Midbrain (tissue), 1 donor: ENCODE measurements at places on chromosomes 12 and 14.

- DNase-seq: no peak
Observed at GRCh38 chr12:26162905-26163304, 32.5 kb upstream of the SSPN start.

DNA sequence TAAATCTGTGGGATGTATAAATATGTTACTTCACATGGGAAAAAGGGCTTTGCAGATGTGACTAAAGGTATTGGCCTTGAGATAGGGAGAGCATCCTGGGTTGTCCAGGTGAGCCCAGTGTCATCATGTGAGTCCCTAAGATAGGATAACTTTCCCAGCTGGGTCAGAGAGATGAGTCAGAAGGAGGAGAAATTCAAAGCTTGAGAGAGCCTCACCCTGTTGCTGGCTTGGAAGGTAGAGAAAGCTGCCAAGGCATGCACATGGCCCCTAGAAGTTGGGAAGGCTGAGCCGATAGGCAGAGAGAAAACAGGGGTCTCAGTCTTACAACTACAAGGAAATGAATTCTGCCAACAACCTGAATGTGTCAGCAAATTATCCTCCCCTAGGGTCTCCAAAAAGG, 213.0 kb downstream of the ADGRD1 start:
- no peak for DNase-seq

DNA sequence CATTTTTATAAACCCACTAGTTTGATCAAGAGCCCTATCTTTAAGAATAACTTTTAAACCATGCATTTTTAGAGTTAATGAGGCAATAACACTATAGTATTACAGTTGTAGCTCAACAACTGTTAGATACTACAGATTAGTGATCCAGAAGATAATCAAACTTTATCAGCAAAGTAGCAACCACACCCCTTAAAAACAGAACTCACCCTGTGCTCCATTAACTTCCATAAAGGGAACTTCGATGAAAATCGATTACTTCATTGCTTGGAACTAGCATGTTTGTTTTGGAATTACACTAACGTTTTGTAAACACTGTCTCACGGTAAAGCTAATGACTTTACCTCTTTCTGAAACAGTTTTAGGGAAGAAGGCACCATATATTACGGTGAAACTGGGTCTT, 1.4 kb downstream of the SGPP1 start:
- no peak for DNase-seq

- DNase-seq: no peak
Observed at GRCh38 chr12:119069147-119069642, 87.9 kb downstream of the SRRM4 start.

DNA sequence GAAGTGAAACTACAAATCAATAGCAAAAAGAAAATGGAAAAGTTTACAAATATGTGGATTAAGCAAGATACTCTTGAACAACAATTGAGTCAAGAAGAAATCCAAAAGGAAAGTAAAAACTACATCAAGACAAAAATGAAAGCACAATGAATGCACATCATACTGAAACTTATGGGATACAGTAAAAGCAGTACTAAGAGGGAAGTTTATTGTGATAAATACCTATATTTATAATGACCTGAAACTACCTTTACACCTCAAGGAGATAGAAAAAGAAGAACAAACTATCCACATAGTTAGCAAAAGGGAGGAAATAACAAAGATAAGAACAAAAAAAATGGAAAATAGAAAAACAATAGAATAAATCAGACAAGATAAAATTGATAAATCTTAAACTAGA, 375.0 kb downstream of the TRHDE start:
- DNase-seq: no peak

- no peak for DNase-seq
Observed at GRCh38 chr14:100552524-100553125, 34.6 kb downstream of the BEGAIN start.

DNA sequence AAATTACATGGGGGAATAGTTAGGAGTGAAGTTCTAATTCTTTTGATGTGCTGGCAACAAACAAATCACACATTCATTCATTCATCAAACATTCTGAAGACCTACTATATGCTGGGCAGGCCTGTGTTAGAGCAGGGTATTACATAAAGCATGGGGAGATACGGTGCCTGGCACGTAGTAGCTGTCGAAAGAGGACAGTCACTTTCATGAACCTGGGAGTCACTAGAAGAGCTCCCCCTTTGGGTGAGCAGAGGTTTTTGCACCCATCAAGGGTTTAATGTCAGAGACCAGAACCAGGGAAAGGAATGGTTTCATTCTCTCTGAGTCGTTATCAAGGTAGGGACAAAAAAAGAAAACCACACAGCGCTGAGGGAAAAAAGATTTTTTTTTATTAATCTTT, 10.0 kb downstream of the LHX5 start:
- DNase-seq: no peak

DNA sequence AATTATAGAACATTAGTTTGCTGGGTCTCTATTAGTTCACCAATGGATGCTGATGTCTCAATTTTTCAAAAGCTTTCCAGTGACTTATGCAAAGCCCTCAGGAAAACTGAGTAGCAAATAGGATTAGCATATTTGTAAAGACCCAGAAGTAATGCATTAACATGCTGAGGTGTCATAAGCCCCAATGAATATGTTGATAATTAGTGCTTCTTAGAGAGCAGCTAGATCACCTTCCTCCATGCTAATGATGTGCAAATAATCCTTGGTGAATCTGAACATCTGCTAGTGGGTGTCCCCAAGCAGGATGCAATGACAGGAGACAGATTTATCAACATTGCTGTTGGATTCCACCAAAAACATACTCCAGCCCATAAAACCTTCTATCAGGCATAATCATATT, 19.0 kb downstream of the IFNG start:
- no peak for DNase-seq

GRCh38 chr12:108438667-108439066, 76.4 kb upstream of the FICD start:
- no peak for DNase-seq
